ENCODE measurements at places on chromosomes 3 and 15.
A peak's percentile ranks its signal among the peaks of the same experiment; 100 is the strongest.

- DNase-seq, result no peak
These were observed 91.1 kb upstream of the FGF7 start for GRCh38 chr15:49331951-49332350.

- DNase-seq, result no peak
These were observed 339.6 kb downstream of the RORA start for GRCh38 chr15:60889491-60889890.

DNA sequence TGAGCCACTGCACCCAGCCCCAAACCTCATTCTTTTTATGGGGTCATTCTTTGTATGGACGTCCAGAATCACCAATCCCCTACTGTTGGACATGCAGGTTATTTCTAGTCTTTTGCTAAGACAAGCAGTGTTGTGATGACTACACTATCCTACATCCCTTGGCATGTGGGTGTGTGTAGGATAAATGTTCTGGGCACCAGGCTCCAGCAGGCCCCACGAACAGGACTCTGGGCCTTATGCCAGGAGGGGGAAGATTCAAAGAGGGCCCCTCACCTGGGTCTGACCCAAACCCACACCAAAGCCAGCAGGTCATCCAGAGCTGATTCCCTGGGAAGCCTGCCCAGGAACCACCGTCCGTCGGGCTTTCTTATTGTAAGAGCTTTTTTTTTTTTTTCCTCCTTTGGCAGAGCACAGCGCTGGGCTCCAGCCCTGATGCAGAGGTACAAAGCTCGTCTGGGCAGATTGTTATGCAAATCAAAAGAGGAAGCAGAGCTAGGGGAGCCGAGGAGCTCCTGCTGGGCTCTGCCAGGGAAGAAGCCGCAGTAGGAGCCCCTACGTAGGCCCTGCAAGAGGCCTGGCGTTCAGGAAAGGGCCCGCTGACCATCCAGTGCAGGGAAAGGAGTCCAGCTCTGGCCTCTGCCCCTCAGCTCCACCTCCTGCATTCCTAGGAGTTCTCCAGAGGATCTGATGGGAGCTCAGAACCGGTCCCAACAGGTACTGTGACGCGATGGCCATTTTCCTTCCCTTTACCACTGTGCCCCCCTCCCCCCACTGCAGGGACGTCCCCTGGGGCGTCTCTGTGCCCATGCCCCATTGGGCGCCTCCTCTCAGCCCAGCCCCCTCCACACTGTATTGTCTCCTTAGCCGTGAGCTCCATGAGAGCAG lies 29.0 kb upstream of the FURIN start:
- DNase-seq, result peak; percentile 82

DNA sequence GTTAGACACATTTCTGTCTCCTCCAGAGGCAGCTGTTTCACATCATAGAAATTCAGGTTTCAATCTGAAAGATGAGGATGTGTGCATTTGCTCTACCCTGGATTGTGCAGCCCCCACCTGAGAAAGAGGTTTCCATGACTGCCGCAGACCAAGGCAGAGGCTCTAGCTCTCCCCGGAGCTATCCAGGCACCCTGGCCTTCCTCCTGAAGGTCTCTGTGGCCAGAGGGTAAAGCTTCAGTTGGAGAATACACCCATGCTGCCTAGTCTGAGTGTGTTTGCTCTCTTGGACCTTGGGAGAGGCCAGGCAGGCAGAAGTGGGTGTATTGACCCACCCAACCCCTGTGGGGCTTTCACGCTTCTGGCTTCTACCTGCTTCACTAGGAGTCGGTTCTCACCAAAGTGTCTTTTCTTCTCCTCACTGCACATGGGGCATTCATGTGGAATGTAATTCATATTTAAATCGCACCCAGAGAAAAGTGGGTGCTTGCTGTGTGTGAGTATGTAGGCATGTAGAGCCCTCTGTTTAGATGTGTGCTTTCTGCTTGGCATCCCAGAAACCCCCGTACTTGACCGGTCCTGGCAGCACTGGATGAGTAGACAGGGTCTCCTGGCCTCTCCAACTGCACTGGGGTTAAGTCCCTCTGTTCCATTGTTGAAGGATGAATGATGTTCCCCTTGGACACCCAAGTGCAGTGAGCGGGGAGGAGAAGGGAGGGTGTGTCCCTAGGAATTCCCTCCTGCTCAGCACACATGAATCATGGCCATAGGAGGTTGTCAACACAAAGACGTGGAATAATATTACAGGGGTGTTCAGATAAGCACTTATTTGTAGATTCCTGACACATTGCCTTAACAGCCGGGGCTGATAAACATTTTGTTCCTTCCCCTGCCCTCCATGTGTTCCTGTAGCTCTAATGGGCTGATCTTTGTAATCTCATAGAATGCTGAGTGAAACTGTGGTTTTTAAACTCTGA lies 20.3 kb upstream of the RAB6B start:
- no peak for DNase-seq

GRCh38 chr3:67540198-67540894 lies 114.1 kb downstream of the SUCLG2 start:
- no peak for DNase-seq

DNA sequence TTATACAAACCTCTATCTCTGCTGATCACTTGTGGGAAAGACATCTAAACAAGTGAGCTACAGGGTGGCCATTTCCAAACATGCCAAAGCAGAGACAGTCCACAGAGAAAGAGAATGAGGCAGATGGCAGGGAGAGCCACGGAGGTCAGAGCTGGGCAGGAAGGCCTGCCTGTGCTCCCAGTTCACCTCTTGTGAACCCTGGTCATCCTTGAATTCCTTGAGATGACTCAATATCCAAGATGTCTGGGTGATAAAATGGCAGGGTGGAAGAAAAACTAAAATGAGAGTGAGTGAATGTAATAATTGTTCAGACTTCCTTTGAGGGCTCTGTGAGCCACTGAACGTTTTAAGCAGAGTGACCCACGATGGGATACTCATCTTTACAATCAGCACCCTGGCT lies 104.8 kb downstream of the PLCH1 start:
- DNase-seq, result no peak

- DNase-seq, result no peak
These were observed 136.4 kb downstream of the MAGI1 start for GRCh38 chr3:65902304-65902793.

- no peak for DNase-seq
These were observed 186.7 kb downstream of the NSUN3 start for GRCh38 chr3:94249491-94250079.

- no peak for DNase-seq
These were observed 121.6 kb downstream of the OPA1 start for GRCh38 chr3:193714523-193715137.

GRCh38 chr3:65128346-65128745 lies 440.5 kb upstream of the ADAMTS9 start:
- DNase-seq, result no peak

GRCh38 chr3:186374376-186374775 lies 12.3 kb upstream of the DGKG start:
- DNase-seq, result peak; percentile 49

GRCh38 chr3:141493184-141493583 lies 6.4 kb downstream of the RASA2 start:
- DNase-seq, result no peak

DNA sequence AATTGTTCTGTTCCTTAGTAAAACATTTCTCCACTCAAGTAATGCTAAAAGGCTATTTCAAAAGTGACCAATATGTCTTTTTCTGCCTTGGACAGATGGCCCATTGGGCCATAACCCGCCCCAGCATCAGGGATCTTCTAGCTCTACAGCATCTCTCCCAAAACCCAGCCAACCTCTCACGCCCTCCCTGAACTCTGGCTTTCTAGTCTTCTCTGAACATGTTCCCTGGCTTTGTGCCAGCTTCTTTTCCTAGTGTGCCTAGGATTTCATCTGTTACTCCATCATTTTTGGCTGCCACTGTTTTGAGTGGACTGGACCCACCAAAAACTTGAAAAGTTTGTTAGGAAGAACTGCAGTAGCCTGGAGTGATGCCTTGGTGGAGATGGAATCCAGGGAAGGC lies 30.7 kb downstream of the TRPM1 start:
- DNase-seq, result no peak

DNA sequence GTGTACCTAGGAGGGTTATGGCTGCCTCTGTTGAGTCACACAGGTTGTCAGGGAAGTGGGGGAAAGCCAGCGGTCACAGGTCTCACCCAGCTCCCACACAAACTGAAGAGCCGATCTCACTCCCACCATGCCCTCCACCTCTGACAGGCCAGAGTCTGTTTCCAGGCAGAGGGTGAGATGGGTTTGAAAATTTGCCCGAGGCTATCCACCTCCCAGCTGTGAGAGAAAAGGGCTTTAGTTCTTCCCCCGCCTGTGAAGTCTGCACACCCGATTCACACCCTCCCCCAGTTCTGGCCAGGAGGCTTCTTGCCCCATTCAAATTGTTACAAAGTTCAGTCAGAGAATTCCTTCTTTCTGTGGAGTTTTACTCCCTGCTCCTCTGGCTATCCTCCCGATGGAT lies 446.9 kb downstream of the EDEM1 start:
- DNase-seq, result no peak

- DNase-seq, result no peak
These were observed 3.8 kb upstream of the BRPF1 start for GRCh38 chr3:9727743-9728142.

DNA sequence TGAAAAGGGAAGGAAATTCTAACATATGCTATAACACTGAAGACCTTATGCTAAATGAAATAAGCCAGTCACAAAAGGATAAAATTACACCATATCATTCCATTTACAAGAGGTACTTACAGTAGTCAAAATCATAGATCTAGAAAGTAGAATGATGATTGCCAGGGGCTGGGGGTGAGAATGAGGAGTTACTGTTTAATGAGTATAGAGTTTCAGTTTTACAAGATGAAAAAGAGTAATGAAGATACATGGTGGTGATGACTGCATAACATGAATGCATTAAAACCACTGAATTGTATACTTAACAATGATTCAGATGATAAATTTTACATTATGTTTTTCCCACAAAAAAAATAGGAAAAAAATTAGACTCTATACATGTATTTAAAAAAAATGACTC lies 152.6 kb downstream of the SCAPER start:
- DNase-seq, result no peak

DNA sequence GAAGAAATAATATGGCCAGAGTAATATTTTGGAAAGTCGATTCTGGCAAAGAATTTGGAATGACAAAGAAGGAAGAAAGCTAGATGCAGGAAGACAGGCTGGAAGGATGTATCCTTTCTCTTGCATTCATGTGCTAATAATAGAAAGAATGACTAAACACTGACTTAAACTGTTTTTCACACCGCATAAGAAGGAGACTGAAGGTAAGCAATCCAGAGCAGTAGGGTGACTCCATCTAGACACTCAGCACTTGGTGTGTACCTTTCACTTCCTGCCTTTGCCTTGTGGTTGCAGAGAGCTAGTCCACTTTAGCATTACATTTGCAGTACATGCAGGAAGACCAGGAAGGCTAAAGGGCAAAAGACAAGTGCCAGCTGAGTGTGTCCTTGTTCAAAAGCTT lies 234.6 kb downstream of the RBMS3 start:
- DNase-seq, result no peak

GRCh38 chr3:148866261-148866660 lies 1.2 kb downstream of the CPA3 start:
- DNase-seq, result no peak

- DNase-seq, result no peak
These were observed 14.1 kb downstream of the HDDC3 start for GRCh38 chr15:90918034-90918788.

DNA sequence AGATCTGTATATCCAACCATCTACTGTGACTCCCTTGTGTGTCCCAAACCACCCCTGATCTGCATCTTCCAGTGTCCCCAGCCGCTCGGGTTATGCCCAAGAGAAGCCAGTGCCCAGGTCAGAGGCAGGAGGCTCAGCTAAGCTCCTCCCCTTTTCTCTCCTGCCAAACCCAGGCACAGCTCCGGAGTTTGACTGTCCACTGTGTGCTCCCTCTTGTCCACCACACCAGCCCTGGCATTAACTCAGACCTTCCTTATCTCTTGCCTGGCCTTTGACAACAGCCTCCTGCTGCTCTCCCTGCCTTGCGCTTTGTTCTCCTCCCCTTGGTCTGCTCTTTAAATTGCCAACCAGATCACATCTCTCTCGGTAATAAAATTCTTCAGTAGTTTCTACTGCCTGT lies 39.3 kb downstream of the DGKG start:
- DNase-seq, result no peak

DNA sequence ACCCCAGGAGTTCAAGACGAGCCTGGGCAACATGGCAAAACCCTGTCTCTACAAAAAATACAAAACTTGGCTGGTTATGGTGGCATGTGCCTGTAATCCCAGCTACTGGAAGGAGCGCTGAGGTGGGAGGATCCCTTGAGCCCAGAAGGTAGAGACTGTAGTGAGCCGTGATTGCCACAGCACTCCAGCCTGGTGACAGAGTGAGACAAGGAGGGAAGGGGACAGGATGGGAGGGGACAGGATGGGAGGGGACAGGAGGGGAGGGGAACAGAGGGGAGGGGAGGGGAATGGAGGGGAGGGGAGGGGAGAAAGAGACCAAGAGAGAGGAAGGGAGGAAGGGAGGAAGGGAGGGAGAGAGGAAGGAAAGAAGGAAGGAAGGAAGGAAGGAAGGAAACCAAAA lies 11.0 kb downstream of the COLQ start:
- DNase-seq, result no peak

DNA sequence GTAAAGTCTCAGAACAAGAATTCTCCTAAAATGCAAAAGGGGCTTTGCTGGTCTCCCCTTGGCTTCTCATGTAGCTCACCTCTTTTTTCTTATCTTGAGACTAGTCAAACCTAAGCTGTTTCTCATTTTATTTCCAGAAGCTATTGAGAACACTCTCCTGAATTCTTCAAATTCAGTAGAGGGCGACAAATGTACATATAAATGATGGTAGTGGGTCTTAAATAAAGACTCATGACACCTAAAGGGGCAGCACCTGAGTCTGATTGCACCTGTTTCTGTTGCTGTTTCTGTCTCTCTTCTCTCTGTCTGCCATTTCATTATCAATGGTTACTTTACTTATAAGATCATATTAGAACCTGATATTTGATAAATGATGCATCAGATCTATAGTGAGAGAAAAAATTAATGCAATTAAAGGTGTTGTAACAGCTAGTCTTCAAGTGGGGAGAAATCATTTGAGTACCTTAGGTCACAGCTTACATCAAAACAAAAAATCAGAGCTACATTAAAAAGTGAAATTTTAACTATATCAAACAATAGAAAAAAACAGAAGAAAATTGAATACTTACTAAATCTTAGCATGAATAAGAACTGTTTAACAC lies 7.0 kb downstream of the ADIPOQ start:
- DNase-seq, result peak; percentile 16

DNA sequence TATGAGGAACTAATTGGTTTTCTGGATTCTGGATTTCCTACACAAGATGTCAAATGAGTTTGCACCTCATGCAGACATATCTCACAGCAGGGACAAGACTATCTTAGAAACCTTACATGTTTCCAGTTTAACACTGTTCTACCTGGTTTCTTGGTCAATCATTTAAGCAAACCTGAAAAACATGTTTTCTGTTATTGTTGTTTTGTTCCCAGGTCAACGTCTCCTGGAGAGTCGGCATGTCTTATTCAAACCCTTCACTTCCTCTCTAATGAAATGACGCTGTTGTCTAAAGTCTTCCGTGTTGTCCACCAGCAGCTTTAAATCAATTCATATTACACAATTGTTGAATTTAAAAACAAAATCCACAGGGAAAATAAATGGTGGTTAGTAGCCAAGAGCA lies 150.9 kb downstream of the CNTN3 start:
- no peak for DNase-seq

All from GF-D8 (cell line).